Tibial nerve (tissue), 4 donors: ENCODE measurements at places on chromosomes 12 and 14. TPM values are rescaled to one million over a fixed set of nuclear protein-coding genes. Genes with fewer than 3 reads are reported as not detected.

DNA sequence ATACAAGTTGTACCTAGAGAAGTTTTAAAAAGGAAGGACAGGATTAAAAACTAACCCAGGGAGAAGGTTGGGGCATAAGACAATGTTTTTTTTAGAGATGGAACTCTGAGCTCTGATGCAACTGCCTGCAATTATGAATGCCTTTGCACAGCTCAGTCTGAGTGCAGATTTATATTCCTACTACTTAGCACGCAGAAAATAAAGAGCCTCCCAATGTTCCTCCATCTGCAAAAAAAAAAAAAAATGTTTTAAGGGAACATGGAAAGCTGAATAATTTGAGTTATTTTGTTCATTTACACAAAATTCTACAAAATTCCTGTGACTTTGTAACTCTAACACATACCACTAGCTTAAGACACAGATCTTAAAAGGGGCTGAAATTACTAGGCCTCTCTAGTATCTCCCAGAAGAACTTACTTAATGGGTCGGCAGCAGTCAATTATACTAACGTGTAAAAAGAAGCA, 15.7 kb downstream of the CLIP1 start:
- no peaks in the 10 kb centered on the region for H3K36me3 ChIP-seq
- DNase-seq, result no peak
- H3K4me3 ChIP-seq, result no peak overlapping the region
- no peaks in the 10 kb centered on the region for H3K27me3 ChIP-seq
- H3K4me1 ChIP-seq, result no peaks in the 10 kb centered on the region

DNA sequence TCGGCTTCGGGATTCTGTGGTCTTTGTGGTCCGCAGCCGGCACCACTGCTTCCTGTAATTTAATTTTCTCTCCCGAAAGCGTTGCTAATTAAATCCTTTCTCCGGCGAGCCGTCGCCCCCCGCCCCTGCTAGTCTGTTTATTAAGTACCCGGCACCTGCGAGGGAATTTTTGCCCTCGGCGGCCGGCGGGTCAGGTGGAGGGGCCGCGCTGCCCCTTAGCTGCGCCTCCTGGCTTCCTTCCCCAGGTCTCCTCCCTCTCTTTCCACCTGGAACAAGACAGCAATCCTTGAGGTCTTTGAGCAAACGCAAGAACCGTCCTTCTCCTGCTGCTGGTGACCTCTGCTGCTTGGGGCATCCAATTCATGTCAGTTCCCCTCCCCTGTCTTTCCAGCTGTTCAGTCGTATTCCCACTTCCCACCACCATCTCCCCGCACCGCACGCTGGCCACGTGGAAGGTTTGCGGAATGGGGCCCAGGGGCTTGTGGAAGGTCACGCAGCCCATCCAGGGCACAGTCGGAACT, 16.2 kb downstream of the ZDHHC22 start:
- no peak overlapping the region for H3K27ac ChIP-seq
- no peak for DNase-seq

DNA sequence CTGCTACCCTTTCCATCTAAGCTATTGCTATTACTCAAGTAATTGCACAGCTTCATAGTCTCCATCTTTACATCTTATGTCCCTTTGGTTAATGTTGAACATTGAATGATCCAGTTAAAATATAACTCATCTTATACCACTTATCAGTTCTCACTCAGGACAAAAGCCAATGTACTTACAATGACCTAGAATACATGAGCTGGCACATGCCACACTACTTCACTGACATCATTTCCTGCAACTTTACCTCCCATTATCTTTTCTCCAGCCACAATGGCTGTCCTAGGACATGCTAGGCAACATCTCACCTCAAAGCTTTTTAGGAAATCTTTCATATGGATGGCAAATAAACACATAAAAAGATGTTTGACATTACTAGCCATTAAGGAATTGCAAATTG, 309.2 kb downstream of the FOXG1 start:
- H3K4me3 ChIP-seq, result no peak overlapping the region
- no peak overlapping the region for H3K27ac ChIP-seq
- no peaks in the 10 kb centered on the region for H3K36me3 ChIP-seq
- no peaks in the 10 kb centered on the region for H3K4me1 ChIP-seq
- no peak for DNase-seq

TC2N gene
- total RNA-seq, result 25.3 TPM

DNA sequence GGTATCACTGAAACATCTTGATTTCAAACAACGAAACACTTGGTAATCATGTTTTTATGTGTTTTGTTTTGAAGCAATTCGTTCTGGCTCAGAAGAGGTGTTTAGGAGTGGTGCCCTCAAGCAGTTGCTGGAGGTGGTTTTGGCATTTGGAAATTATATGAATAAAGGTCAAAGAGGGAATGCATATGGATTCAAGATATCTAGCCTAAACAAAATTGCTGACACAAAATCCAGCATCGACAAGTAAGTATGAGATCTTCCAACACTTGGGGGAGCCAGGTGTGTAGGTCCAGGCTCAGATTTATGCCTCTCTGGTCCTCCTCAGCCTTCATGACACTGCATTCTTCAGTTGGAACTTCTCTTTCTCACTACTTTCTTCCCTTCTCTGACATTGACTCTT, 110.1 kb downstream of the GPR135 start:
- no peaks in the 10 kb centered on the region for H3K27me3 ChIP-seq
- H3K4me3 ChIP-seq, result no peak overlapping the region
- H3K36me3 ChIP-seq, result peaks cover 71% of the 10 kb centered on the region
- DNase-seq, result no peak
- peaks cover 26% of the 10 kb centered on the region for H3K4me1 ChIP-seq
- no peak overlapping the region for H3K27ac ChIP-seq

DNA sequence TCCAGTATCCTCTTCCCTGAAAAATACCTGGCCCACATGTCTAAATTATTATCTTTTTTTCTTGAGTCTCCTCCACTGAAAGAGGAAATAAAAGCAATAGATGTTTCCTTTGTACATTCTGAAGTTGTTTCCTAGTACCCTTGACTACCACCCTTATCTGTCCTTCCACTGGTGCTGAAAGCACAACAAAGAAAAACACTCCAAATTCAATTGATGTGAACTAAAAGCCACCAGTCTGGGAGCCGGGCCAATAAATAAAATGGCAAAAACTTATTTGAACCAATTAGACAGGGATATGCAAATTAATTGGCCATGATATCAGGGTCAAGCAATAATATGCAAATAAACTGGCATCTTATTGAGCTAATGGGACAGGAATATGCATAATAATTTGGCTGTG, 330.5 kb downstream of the PAWR start:
- no peak overlapping the region for H3K27ac ChIP-seq
- no peaks in the 10 kb centered on the region for H3K4me1 ChIP-seq
- H3K27me3 ChIP-seq, result no peaks in the 10 kb centered on the region
- no peak for DNase-seq

DNA sequence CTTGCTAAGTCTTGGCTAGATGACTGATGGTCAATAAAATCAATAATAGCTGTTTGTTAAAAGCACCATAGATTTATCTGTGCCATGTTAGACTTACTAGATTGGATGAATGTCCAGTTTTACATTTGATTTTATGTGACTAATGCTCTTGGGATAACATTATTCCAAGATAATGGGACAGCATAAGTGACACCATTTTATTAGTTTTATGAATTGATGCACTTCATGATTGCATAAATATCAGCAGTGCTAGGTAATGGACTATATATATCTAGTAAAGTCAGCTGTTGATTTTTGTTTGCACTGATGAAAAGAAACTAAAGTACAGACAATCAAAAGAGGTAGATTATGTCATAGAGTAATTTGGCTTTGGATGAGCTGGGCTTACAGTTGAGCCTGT, 10.4 kb downstream of the TRIM9 start:
- no peaks in the 10 kb centered on the region for H3K36me3 ChIP-seq
- H3K4me1 ChIP-seq, result no peaks in the 10 kb centered on the region
- no peak for DNase-seq
- no peak overlapping the region for H3K27ac ChIP-seq
- H3K27me3 ChIP-seq, result no peaks in the 10 kb centered on the region

GRCh38 chr12:93121729-93122488, 192.8 kb upstream of the EEA1 start:
- no peaks in the 10 kb centered on the region for H3K36me3 ChIP-seq
- no peaks in the 10 kb centered on the region for H3K4me1 ChIP-seq
- no peak overlapping the region for H3K27ac ChIP-seq
- H3K27me3 ChIP-seq, result no peaks in the 10 kb centered on the region
- DNase-seq, result no peak

- H3K27me3 ChIP-seq, result no peaks in the 10 kb centered on the region
- DNase-seq, result no peak
- no peaks in the 10 kb centered on the region for H3K36me3 ChIP-seq
These were observed 73.2 kb downstream of the NUAK1 start for GRCh38 chr12:106065506-106065905.

TMEM52B gene
- not detected for total RNA-seq

DNA sequence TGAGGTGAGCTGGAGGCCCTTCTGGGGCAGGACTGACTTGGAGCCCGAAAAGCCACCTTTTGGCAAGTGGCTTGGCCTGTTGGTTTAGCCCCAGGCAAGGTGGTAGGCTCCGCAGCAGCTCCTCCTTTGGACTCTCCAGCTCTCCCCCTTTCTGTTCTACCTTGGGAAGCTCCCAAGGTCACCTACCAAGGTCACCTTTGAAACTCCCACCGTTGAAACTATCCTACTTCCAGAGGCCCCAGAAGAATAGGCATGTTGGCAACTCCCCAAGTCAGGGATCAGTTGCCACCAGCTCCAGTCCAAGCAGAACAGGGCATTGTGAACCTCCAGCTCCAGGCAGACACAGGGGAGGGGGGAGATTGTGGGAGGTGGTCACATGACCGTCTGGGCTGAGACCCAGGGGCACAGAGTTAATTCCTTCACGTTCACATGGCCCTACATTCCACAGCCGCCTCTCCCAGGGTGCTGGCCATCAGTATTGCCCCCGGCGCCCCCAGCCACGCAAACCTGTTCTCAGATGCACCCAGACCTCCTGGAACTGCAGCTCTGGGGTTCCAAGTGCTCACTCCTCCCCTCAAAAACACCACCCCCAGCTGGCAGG, 14.4 kb downstream of the IRF2BPL start:
- H3K27me3 ChIP-seq, result no peaks in the 10 kb centered on the region
- peaks cover 16% of the 10 kb centered on the region for H3K4me1 ChIP-seq
- H3K27ac ChIP-seq, result peak overlapping the region; percentile 66
- H3K4me3 ChIP-seq, result no peak overlapping the region

DNA sequence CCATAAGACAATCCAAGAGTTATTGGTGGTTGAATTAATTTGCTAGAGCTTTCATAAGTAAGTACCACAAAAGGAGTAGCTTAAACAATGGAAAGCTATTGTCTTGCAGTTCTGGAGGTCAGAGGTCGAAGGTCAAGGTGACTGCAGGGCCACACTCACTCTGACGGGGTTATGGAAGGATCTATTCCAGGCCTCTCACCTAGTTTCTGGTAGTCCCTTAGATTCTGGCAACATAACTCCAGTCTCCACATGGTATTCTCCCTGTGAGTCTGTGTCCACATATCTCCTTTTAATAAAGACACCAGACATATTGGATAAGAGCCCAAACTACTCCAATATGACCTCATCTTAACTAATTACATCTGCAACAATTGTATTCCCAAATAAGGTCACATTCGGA, 273.4 kb downstream of the FOXN3 start:
- no peak overlapping the region for H3K4me3 ChIP-seq
- H3K27ac ChIP-seq, result no peak overlapping the region
- no peaks in the 10 kb centered on the region for H3K4me1 ChIP-seq
- H3K36me3 ChIP-seq, result no peaks in the 10 kb centered on the region
- no peaks in the 10 kb centered on the region for H3K27me3 ChIP-seq

DNA sequence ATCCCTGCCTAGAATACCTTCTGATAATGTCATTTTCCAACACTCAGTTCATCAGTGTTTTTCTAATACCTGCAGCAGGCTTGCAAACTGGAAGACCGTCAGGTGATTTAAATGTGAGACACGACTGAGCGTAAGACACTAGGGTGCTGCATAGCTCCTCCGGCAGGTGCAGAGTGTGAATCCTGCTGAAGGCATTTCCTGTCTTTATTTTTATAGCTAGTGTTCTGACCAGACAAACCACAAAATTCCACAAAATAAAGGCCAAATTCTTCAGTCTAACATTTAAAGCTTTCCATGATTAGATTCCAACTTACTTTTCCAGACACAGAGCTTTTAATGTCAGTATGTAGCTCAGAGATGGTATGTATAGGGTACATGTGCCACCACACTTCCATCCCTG, 70.7 kb downstream of the BBS10 start:
- peaks cover 15% of the 10 kb centered on the region for H3K4me1 ChIP-seq
- no peak overlapping the region for H3K4me3 ChIP-seq
- H3K27ac ChIP-seq, result no peak overlapping the region
- no peaks in the 10 kb centered on the region for H3K27me3 ChIP-seq

CLECL1 gene
- total RNA-seq, result not detected

DNA sequence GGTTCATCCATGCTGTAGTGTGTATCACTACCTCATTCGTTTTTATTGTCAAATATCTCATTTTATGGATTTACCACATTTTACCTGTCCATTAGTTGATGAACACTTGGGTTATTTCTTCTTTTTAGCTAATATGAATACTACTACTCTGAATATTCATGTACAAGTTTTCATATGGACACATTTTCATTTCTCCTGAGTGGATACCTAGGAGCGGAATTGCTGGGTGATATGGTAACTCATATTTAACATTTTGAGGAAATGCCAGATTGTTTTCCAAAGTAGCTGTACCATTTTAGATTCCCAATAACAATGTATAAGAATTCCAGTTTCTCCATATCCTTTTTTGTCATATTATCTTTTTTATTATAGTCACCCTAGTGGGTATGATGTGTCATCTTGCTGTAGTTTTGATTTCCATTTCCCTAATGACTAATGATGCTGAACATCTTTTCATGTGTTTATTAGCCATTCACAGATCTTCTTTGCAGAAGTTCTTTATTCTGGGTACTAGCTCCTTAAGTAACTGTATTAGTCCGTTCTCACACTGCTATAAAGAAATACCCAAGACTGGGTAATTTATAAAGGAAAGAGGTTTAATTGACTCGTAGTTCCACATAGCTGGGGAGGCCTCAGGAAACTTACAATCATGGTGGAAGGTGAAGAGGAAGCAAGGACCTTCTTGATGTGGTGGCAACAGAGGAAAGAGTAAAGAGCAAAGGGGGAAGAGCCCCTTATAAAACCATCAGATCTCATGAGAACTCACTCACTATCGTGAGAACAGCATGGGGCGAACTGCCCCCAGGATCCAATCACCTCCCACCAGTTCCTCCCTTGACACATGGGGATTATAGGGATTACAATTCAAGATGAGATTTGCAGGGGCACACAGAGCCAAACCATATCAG, 11.9 kb downstream of the NRDE2 start:
- H3K4me1 ChIP-seq, result no peaks in the 10 kb centered on the region
- no peak overlapping the region for H3K27ac ChIP-seq
- peaks cover 39% of the 10 kb centered on the region for H3K36me3 ChIP-seq

UTP20 gene
- 11.4 TPM for total RNA-seq

GRCh38 chr12:40015881-40016280, 90.0 kb downstream of the SLC2A13 start:
- peaks cover 18% of the 10 kb centered on the region for H3K4me1 ChIP-seq
- H3K4me3 ChIP-seq, result no peak overlapping the region

KIF26A gene
- total RNA-seq, result 3.6 TPM

- H3K4me1 ChIP-seq, result no peaks in the 10 kb centered on the region
- no peak overlapping the region for H3K27ac ChIP-seq
- no peak overlapping the region for H3K4me3 ChIP-seq
- H3K36me3 ChIP-seq, result no peaks in the 10 kb centered on the region
- H3K27me3 ChIP-seq, result no peaks in the 10 kb centered on the region
- DNase-seq, result no peak
These were observed 49.9 kb downstream of the TRIM9 start for GRCh38 chr14:51044961-51045360.
